ENCODE measurements at places on chromosomes 7 and 10.

GRCh38 chr7:64581926-64582894, 19.3 kb upstream of the ZNF680 start:
- DNase-seq = no peak

DNA sequence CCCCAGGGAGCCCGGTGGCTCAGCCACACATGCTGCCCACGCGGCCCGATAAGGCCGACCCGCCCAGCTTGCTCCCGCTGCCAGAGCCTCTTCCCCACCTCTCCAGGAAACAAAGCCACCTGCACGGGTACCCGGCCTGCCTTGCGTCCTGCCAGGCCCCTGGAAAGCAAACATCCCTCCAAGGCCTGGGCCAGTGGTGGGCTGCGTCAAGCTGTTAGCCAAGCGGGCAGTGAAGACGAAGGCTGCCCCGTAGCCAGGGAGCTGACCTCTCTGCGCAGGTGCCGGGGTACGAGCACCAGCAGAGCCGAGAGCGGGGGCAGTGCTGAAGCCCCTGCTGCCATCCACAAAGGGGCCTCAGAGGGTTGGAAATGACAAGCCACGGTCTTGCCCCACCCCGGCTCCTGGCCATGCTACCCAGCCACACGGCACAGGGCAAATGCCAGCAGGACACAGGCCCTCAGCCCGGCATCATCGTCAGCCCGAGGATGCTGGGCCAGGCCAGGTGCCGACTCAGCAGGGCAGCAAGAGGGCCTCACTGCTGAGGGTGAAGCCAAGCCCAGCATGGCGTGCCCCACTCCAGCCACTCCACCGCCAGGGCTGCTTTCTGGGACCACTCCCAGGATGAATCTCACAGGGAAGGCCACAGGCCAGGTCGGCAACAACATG, 140.0 kb downstream of the PTPRN2 start:
- no peak for DNase-seq

- DNase-seq = no peak
Observed at GRCh38 chr10:17476073-17476472, 21.7 kb upstream of the ST8SIA6 start.

DNA sequence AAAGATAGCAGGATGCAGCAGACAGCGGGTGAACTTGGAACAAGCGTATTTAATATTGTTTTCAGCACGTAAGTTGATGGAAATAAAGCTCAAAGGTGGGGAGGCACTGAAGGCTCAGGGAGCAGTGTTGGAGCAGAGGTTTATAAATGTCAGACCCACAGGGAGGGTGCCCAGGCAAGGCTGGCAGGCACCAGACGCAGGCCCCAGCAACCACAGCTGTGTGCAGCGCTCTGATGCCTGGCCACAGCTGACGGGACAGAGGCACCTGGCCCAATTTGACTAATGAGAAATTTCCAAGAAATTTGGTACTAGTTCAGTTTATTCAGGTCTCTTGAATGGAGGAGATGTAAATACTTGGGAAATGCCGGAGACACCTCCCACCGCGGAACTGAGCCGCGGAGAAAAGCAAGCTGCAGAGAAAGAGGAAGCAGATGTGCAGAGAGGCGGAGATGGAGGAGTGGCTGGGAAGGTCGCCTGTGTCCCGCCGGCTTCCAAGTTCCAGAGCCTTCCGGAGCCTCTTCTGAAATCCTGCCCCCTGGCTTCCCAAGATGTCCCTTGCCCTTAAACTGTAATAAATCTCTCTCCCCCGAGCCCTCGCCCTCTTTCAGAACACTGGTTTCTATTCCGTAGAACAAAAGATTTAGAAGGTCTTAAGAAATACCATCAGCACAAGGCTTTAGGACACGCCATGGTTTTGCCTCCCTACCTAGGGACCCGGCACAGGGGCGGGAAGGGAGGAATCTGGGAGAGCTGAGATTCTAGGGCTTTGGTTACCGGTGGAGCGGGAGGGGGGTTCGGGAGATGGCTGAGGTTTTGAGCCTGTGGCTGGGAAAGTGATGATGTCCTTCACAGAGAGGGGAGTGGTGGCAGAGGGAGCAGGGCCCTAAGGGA, 38.4 kb upstream of the PLXNA4 start:
- DNase-seq = peak; percentile 21

DNA sequence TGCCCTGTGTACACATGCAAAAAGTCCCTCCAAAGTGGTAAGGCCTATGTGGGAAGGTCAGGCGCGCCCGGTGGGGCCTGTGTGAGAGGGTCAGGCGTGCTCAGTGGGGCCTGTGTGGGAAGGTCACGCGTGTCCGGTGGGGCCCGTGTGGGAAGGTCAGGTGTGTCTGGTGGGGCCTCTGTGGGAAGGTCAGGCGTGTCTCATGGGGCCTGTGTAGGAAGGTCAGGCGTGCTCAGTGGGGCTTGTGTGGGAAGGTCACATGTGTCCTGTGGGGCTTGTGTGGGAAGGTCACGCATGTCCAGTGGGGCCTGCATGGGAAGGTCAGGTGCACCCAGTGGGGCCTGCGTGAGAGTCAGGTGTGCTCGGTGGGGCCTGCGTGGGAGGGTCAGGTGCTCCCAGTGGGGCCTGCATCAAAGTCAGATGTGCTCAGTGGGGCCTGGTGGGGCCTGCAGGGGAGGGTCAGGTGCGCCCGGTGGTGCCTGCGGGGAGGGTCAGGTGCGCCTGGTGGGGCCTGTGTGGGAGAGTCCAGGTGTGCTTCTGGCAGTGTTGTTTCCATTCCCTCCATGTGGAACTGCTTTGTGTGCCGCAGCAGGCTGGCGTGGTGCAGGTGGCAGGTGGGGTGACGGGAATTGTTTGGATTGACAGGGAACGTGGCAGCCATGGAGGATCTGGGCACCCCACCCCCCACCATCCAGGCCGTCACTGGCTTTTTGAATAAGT, 15.4 kb downstream of the LRRC27 start:
- DNase-seq = no peak

DNA sequence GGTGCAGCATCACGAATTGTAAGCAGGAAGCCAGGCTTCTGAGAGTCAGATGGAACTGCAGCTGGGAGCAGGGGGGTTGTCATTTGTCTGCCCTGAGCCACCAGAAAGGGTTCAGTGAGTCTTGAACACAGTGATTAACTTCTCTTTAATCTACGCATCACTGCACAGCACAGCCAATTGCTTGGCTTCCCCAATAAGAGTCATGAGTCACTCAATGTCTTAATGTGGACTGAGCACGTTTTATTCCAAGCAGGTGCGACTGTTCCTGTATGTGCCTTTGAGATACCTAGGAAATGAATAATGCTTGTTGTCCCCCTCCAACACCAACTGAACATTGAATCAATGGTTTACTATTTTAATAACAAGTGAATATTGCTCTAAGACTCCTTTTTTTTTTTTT, 26.0 kb upstream of the PLEKHA1 start:
- DNase-seq = peak; percentile 43

DNA sequence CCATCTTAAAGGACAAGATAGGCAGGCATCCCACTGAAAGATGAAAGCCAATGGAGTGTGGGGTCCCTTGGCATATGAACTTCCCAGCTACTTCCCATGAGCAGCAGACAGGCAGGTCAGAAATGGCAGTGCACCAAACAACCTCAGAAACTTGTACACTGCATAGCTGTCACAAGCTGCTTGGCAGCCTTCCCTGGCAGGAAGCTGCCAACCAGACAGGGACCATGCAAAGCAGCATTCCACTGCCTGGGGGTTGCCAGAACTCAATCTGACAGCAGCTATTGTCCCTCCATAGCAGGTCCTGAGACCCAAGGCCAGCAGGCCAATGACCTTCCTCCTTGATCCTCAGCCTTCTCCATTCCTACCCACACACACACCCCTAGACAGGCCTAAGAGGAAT, 139.5 kb downstream of the PLCE1 start:
- DNase-seq = no peak

GRCh38 chr10:72875250-72876055, 18.1 kb upstream of the OIT3 start:
- DNase-seq = peak; percentile 54

DNA sequence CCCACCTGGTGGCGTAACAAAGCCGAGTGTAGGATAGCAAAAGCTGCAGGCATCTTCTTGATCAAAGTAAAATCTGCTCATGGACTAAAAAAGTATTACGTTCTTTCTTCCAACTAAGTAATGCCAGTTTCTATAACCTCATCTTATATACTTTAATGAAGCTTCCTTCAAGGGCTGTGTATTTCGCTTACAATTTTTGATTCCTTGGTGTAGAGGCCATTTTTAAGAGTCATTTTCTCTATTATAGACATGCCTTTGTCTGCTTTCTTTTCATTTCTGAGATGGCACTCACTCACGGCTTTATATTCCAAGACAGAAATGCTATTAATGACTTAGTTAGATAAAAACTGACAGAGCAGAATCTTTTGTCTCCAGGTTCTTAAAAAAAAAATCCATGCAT, 194.0 kb downstream of the HECW1 start:
- no peak for DNase-seq

- no peak for DNase-seq
Observed at GRCh38 chr7:85805249-85805648, 618.4 kb upstream of the SEMA3D start.

- DNase-seq = peak; percentile 67
Observed at GRCh38 chr10:103554488-103555324, 61.2 kb downstream of the NEURL1 start.

GRCh38 chr7:21944616-21945453, 864 bp downstream of the CDCA7L start:
- DNase-seq = peak; percentile 91

GRCh38 chr10:79285315-79286197, 61.7 kb upstream of the PPIF start:
- no peak for DNase-seq

DNA sequence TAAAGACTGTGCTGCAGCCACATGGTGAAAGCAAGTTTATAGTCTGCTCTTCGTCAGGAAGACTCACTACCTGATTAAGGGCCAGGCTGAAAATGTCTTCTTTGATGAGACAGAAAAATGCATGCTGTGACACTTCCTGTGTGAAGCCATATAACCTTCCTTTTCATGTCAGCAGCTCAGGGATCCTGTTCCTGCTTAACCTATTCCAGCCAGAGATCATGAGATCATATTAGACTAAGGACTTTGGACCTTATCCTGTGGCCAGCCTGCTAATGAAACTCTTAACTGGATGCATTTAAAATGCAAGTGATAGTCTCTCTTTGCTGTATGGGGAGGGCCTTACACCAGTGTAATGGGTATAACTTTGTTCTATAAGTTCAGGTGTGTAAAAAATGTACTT, 165.2 kb downstream of the PTEN start:
- peak; percentile 81 for DNase-seq

DNA sequence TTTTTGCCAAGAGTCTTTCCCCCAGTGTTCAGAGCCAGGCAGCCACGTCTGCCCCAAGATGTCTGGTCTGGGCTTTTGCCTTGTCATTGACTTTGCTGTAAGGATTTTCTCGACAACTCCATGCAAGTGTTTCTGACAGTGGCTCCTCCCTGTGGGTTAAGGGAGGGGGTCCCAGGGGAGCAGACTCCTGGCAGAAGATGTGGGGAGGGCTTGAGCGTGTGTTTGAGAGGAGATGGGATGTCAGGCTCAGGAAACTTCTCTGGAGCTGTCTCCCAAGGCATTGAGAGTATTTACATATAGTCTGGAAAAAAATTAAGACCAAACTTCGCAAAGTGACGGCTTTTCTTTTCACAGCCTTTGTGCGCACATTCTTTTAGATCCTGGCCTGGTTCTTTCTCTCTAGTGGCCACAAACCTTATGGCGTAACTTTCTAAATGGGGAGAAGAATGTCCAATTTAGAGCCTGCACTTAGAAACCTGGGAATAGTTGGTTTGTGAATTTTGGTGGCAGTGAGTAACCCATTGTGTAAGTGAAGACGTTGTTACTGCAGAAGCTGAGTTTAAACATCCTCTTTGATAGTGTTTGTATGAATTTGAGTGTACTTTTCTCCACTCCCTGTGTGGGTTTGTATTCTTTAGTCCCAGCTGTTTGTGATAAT, 201.5 kb downstream of the LRMDA start:
- DNase-seq = no peak

DNA sequence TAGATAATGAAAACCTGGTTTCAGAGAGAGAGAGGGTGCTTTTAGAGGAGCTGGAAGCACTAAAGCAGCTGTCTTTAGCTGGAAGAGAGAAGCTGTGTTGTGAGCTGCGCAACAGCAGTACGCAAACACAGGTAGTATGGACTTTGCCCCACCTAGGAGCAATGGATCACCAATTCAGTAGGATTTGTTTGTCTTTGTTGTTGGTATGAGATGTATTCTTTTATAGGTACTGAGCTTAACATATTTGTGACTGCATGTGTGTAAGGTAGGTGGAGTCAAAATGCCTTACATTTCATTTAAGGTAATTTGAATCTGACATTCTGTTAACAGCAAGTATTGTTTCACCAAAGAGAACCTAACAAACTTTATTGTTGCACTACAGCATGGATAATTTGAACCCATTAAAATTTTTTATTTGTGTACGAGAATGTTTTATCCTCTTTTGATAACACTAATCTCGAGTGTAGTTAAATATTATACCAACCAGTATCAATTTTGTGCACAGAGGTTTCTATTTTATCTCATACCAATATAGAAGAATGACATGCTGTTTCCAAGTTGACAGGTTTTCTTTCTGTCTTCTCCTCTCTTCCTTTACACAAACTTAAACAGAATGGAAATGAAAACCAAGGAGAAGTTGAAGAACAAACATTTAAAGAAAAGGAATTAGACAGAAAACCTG, 92.1 kb downstream of the CYP51A1 start:
- DNase-seq = peak; percentile 86

- no peak for DNase-seq
Observed at GRCh38 chr10:63413429-63413828, 52.3 kb downstream of the JMJD1C start.

DNA sequence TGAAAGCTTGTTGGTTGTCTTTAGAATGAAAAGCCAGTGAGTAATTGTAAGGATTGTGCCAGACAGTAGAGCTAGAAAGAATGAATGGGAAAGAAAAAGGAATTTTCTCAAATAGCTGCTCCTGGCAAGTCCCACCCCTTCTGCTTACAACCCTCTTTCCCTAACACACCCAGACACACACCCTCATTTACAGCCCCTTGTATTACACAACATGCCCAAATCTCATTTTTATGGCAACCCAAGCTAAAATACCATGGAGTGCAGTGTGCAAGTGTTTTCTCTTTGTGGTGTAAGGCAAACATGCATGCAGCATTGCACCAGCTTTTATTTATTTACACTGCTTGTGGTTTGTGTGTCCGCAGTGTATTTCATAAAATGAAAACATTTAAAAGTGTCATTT, 1.5 kb downstream of the PRKAR2B start:
- peak; percentile 68 for DNase-seq

DNA sequence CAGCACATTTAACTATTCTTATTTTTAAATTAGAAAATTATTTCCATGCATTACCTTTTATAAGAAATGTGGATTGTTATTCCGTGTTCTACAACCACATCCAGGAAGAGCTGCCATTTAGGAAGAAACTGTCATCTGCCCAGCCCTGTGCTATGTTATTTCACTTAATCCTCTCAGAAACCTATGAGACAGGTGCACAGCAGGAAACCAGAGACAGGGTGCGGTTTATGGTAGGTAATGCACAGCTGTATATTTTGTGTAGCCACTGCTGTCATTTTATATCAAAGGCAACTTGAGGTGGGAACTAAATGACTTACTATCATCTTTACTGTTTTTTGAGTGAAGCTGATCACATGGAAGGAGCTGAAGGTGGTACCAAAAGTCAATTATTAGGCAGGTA, 232.3 kb downstream of the MAGI2 start:
- DNase-seq = peak; percentile 29
